AG04450 (cell line): ENCODE measurements at places on chromosomes 12 and 14.

- no peak for DNase-seq
Observed at GRCh38 chr14:31785574-31785973, 224.4 kb downstream of the NUBPL start.

DNA sequence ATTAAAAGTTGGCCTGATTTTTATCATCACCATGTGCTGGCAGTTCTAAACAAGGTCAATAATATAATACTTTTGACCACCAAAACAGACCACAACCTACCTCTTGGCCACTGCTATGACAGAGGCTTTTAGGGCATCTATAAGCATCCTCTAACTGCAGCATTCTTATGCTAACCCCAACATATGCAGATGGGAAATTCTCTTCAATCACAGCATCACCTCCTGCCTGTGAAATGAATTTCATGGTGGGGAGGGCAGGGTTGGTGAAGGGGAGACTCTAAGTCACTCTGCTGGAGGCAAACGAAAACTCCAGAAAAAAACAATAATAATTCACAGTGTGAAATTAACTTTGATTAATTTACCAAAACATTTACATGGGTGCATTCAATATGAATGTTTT, 78.8 kb upstream of the FAR2 start:
- DNase-seq: no peak

GRCh38 chr14:52254086-52254485, 13.4 kb upstream of the PTGDR start:
- DNase-seq: no peak

DNA sequence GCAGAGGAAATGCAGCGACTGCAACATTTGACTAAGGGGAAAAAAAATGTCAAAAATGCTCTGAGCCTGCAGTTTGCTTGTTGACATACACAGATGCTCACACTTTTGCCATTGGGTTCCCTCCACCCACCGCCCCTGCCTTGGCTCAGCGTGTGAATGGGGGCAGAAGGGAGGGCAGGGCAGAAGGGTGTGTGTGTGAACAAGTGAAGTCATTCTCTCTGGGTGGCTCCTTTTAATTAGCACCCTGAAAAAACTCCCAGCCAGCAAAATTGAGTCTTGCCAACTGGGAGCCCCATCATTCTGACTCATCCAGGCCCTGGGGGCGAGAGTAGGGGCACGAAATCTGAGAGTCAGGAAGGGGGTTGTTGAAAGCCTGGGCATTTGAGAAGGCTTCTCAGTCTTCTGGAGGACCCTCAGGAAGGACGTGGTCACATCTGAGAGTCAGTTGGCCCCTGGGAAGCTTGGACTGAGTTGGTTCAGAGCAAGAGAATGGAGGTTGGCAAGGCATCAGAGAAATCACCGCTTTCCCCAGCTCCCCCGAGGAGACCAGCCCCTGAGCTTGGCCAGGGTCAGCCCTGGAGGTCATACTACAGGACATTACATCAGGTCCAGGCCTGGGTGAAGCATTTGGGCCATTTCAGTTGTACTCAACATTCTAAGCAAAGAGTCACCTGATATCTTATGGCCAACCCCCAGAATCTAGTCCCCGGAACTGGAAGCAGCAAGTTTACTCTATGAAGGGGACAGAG, 22.7 kb upstream of the KRT78 start:
- no peak for DNase-seq

GRCh38 chr14:21015312-21015711, 9.5 kb downstream of the NDRG2 start:
- no peak for DNase-seq

DNA sequence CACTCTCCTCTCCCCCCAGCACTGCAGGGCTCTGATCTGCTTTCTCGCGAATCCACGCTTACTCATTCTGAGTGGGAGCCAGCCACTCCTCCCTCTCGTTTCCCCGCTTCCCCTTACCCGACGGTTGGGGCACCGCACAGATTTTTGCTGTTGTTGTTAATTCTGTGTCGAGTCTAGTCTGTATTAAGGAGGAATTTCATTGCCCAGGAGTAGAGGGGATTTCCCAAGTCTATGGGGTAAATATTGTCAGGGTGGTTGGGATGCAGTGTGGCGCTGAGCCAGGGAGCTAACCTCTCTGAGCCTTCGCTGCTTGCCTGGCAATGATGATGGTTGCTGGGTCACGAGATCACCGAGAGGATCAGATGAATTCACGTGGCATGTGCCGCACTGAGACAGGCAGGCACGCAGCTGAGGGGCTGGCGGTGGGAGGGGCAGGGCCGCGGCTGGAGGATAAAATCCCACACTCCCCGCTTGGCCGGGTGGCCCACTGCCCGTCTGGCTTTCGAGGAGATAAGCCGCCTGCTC, 18.5 kb downstream of the NCOR2 start:
- DNase-seq: peak; percentile 67

GRCh38 chr12:28603801-28604200, 413.5 kb downstream of the CCDC91 start:
- no peak for DNase-seq

- DNase-seq: no peak
Observed at GRCh38 chr12:113813229-113813541, 152.9 kb downstream of the RBM19 start.

DNA sequence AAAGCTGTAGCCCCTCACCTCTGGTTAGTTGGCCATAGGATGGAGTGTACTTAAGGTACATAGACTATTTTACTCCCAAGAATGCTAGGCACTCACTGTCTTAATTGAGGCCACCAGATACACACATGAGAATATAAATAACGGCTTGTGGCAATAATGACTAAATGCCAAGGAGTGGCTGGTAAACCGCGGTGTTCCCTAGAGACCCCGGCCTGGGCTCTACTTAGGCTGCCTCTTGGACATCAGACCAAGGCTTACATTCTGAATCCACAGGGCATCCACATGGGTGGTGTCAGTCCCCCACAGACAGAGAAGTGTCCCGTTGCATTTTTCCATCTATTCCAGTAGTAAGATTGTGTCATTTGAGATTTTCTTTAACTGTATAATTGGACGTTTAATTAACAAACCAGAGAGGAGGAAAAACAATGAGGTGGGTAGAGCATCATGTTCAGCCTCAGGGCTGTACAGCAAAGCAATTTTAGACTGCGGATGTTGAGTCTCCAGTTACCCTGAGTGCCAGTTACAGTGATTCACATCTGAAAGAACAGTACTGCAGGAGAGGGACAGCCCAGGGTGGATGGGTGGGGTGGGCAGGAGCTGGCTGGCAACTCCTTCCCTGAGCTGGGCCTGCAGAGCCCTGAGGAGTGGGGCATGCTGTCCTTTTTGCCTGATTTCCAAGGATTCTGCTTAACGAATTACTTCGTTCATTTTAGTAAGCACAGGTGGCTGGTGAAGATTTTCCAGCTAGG, 20.5 kb downstream of the CKB start:
- DNase-seq: no peak

GRCh38 chr14:33017016-33017415, 78.3 kb downstream of the NPAS3 start:
- DNase-seq: no peak

GRCh38 chr14:55976655-55977054, 141.6 kb upstream of the PELI2 start:
- DNase-seq: no peak

- DNase-seq: no peak
Observed at GRCh38 chr12:117243488-117243887, 53.2 kb upstream of the FBXO21 start.

DNA sequence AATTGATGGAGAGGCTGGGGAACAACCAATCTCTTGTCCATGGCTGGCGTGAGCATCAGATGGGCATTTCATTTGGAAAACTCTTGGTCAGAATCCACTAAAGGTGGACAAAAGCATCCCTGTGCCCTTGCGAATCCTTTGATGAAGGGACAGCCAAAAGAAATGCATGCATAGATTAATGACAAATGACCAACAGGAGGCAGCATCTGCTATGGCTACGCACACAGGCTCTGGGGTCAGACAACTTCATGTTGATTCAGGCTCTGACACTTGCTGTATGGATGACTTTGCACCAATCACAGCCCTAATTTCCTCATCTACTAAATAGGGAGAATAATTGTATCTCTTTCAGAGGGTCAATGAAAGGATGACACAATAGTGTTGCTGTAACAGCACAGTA, 117.5 kb downstream of the ASCL4 start:
- no peak for DNase-seq

DNA sequence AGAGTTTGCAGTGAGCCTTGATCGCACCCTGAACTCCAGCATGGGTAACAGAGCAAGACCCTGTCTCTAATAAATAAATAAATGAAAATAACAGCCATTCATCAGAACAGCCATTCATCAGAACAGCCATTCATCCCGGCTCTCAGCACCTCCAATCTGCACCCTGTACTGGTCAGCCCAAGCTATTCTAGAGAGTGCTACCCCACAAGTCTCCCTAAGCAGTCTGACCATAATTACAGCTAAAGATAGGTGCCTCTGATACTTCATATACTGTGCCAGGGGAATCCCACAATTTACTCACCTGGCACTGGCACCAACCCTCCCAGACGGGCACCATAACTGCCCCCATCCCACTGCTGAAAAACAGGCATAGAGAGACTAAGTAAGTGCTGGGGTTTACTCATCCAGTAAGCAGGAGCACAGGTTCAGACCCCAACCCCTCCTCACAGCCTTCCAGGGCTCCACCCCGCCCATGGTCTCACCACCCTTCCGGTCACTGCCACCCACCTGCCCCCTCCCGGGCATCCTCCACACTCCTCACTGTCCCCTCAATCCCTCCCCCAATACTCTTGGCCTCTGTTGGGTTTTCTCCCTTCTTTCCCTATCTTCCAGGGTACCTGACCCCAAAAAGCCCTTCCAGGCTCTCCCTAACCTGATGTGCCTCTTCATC, 15.2 kb upstream of the EIF5 start:
- no peak for DNase-seq

GRCh38 chr12:82277582-82277981, 80.6 kb downstream of the CCDC59 start:
- no peak for DNase-seq
